ENCODE measurements at places on chromosomes 2 and 18. TPM values are rescaled to one million over a fixed set of nuclear protein-coding genes. Genes with fewer than 3 reads are reported as not detected.

DNA sequence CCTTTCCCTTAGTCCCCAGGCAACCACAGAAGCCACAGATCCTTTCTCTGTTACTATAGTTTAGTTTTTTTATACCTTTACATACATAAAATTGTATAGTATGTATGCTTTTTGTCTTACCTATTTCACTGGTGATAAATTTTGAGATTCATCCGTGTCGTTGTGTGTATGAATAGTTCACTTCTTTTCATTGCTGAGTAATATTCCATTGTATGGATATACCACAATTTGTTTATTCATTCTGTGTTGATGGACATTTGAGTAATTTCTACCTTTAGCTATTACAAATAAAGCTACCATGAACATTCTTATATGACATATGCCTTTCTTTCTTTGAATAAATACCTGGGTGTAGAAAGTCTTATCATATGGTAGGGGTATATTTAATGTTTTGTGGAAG is 102.8 kb upstream of the CERS6 start:
- H3K27me3 ChIP-seq = no peaks in the 10 kb centered on the region
- no peaks in the 10 kb centered on the region for H3K36me3 ChIP-seq
- H3K4me1 ChIP-seq = no peaks in the 10 kb centered on the region
- H3K4me3 ChIP-seq = no peak overlapping the region
- DNase-seq = no peak
- H3K27ac ChIP-seq = no peak overlapping the region

DNA sequence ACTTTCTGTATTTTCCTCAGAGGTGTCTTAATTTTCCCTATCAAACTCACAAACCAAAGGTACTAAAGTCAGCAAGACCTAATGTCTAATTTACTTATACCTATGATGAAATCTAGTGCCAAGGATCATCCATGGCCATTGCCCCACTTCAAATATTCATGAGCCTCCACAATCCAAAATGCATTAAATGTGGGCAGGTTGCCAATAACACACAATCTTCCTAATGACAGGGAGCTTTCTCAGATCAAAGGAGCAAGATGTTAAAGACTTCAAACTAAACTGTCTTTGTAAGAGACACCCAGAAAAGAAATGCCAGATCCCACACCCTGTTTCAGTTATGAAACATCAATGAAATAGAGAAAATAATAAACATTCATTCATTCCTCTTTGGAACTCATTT is 143.2 kb downstream of the TMEFF2 start:
- no peak for DNase-seq
- no peaks in the 10 kb centered on the region for H3K4me1 ChIP-seq
- no peak overlapping the region for H3K4me3 ChIP-seq
- no peak overlapping the region for H3K27ac ChIP-seq

DNA sequence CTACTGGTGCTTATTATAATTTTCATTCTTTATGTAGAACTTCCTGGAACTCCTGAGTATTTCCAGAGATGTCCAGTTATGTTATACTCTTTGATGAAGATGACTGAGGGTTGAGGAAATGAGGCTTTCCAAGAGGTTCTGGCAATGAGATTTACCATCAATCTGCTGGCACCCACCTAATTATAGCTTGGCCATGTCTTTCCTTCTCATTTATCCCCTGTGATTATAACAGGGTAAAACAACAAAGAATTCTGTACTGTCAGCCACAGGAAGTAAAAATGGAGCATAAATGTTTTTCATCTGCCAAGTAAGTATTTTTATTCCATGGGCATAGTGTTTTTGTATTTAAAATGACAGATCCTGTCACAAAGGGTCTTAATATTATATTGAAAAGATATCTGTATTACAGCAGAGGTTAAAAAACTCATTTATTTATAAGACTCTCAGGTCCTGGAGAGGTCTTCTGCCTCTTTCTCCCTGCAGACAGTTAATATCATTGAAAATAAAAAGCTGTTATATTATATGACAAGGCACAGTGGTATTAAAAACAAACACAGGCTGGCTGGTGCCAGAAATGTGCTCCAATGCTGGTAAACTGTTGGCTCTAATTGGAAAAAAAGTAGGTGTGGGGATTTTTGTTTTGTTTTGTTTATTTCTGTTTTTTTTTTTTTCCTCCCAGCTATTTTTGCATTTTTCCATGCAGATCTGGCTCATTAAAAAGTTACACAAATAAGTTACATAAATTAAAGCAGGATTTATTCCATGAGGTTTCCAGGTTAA is 1764.1 kb upstream of the CELF4 start:
- H3K36me3 ChIP-seq = no peaks in the 10 kb centered on the region
- H3K4me3 ChIP-seq = no peak overlapping the region
- no peaks in the 10 kb centered on the region for H3K4me1 ChIP-seq
- H3K27me3 ChIP-seq = no peaks in the 10 kb centered on the region
- H3K27ac ChIP-seq = no peak overlapping the region

The SAG gene
- 0.45 TPM for total RNA-seq

GRCh38 chr2:199461711-199462346 is 4.1 kb upstream of the SATB2 start:
- no peak overlapping the region for H3K27ac ChIP-seq
- H3K36me3 ChIP-seq = no peaks in the 10 kb centered on the region
- no peaks in the 10 kb centered on the region for H3K4me1 ChIP-seq
- H3K4me3 ChIP-seq = no peak overlapping the region
- H3K27me3 ChIP-seq = no peaks in the 10 kb centered on the region
- DNase-seq = no peak

DNA sequence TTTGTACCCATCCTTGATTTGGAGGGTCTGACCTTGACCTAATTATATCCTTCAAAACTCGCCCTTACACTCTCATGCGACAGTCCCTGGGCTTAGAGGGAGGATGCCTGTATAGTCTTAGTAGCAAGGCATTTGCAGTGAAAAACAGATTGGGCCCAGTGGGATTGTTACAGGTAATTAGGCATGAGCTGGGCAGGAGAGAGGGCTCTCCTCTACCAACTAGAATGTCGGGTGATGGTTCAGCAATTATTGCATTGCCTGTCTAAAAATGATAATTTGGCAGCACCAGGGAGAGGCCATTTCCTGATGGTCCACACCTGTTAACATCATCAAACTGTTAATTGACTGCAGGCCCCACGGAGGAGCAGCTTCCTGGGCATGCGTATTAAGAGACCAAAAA is 32.4 kb downstream of the COMMD1 start:
- H3K27ac ChIP-seq = no peak overlapping the region
- no peaks in the 10 kb centered on the region for H3K27me3 ChIP-seq
- DNase-seq = no peak

GRCh38 chr18:34514238-34514637 is 195.9 kb upstream of the DTNA start:
- no peak overlapping the region for H3K4me3 ChIP-seq
- H3K27ac ChIP-seq = no peak overlapping the region
- H3K4me1 ChIP-seq = no peaks in the 10 kb centered on the region
- H3K27me3 ChIP-seq = no peaks in the 10 kb centered on the region
- no peak for DNase-seq
- H3K36me3 ChIP-seq = no peaks in the 10 kb centered on the region

DNA sequence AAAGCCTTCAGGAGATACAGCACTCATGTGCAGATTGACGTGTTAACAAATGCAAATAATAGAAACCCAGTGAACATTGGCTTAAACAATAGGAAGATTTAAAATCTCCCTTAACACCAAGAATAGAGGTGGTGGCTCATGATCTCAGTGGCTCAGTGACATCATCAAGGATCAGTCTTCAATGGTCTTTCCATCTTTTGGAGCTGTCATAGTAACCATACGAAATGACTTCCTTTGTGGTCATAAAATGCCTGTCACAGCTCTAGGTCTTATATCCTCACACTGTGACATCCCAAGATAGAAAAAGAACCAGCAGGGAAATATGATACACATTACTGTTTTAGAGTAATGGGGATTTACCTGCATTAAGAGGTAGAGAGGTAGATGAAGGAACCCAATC is 59.6 kb upstream of the ACKR3 start:
- no peak for DNase-seq
- H3K4me1 ChIP-seq = no peaks in the 10 kb centered on the region
- H3K27ac ChIP-seq = no peak overlapping the region
- H3K27me3 ChIP-seq = no peaks in the 10 kb centered on the region
- no peaks in the 10 kb centered on the region for H3K36me3 ChIP-seq

The MGAT4A gene
- total RNA-seq = 20.4 TPM

DNA sequence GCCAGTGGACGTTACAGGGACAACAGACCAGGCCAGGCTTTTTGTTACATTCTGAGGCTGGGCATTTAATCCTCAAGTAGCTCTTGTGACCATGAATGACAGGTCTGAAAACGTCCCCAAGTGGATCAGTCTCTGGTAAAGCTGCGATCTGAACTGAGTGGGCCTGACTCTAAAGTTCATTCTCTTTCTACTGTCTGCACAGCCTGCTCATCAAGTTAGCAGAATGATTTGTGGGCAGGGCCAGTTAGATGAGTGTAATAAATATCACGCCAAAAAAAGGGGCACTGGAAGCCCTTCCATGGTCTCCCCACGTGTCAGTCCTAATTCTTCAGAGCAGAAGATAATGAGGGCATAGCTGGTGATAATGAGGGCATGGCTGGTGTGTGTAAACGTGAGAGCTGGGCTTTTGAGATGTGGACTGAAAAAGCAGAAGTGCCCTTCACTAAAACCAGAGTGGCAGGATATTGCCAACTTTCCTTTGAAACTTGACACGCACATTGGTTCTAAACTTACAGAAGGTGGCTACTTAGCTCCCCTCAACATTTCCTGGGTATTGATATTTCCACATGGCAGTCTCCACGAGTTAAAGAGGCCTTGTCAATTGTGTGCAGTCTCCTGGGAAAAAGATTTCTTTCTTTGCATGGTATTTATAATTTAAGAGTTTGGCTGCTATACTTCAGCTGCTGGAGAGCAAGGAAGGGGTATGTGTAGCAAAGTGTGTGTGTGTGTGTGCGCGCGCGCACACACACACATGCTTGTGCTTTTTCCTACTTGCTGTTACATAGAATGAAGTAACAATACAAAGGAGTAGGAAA is 72.7 kb upstream of the LYPD6B start:
- no peaks in the 10 kb centered on the region for H3K27me3 ChIP-seq
- no peak for DNase-seq
- H3K36me3 ChIP-seq = no peaks in the 10 kb centered on the region

The TRPM8 gene
- total RNA-seq = 71.1 TPM
